GM04504 (cell line): ENCODE measurements at places on chromosomes 11 and 22.

DNA sequence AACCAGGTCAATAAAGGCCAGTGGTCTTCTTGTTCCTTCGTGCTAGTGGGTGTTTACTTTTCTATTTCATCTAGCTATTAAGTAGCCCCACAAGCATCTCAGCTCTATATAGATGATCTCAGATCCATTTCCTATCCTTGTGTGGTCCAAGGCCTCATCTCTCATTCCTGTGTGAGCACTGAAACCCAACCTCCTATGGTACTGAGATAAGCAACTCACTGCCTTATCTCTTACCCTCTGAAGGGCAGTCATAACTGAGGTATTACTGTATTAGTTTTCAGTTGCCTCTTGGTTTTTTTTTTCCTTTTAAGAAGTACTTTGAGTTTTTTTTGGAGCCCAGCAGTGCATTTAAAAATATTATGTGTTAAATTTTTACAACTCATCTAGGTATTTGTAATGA, 28.3 kb downstream of the ACER3 start:
- DNase-seq: no peak

DNA sequence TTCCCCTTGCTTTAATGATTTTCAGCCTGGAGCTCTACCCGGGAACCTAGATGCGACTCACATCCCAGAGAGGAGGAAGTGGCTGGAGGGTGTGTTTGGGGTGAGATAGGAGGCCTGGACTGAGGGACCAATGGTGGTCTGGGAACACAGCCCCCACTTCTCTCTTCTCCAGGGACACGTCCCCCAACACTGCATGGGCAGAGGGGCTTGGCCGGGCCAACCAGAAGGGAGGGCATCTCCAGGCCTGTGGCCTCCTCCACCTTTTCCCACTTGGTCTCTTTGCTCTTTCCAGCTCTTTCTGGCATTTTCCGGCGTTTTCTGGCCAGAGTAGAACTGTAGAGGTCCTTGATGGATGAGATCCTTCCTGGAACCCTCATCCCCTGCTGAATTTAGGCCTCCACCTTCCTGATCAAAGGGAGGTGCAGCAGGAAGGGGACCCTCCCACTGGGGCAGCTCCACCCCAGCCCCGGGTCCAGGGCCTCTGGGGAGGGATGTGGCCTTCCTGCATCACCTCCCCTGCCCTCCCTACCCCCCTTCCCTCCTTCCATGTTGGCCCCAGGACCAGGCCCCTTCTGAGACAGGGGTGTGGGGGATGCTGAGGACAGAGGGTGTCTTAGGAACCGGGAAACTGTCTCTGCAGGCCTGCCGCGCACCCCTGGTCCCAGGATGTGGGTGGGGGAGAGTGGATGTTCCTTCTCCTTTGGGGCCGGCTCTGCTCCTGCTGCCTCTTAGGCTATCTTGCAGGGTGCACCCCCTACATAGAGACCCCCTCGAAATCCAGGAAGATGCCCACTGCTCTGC, 24.4 kb downstream of the MRGPRG start:
- no peak for DNase-seq

DNA sequence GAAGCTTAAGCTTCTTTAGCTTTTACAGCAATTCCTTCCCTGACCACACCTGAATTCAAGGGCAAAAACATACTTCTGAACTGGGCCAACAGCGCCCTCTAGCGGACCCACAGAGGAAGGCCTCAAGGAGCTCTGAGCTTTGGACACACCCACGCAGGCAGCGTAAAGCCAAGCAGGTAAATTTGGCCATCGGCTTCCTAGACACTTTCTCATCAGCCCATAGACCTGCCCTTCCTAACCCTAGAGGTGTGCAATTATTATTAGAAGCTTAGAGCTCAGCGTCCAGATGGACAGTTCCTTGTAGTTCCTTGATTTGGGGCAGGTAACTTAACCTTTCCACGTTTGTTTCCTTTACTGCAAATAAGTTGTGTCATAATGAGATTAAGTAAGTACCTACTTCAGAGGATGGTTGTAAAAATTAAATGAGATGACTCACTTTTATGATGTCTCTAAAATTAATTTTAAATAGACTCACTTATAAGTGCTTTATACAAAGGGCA, 25.7 kb upstream of the HMGXB4 start:
- peak; percentile 26 for DNase-seq

GRCh38 chr11:134022748-134023147, 46.1 kb upstream of the JAM3 start:
- no peak for DNase-seq

- DNase-seq: no peak
Measured at GRCh38 chr11:61656347-61657077, 23.7 kb upstream of the DAGLA start.

DNA sequence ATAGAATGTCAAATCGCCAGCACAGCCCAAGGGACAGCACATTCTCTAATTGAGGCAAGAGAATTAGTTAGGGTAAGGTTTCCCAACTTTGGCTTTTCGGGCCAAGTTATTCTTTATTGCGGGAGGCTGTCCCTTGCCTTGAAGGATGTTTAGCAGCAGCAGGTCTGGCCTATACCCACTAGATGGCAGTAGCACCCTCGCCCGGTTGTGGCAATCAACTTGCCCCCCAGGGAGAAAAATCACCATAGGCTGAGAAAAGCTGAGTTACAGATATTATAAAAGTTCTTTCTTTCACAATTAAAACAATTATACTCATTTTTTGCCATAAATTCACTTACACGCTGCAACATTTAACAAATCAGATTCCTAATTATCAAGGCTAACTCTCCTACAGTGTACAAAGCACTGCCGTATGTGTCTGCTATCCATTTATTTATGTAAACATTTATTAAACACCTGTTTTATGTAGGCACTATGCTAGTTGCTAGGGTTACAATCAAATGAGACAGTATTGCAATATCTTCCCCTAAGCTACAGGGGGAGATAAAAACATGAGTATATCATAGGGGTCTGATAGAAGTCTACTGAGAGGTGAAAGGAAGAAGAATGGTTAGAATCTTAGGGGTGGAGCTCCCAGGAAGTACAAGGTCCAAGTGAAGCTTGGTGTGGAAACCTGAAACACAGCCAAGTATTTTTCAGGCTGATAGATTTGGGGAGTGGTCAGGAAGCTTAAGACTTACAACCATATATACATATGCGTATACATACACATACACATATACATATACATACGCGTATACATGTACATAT, 452.3 kb downstream of the RAB38 start:
- DNase-seq: peak; percentile 8

GRCh38 chr11:34640050-34640923, 19.4 kb downstream of the EHF start:
- DNase-seq: no peak

DNA sequence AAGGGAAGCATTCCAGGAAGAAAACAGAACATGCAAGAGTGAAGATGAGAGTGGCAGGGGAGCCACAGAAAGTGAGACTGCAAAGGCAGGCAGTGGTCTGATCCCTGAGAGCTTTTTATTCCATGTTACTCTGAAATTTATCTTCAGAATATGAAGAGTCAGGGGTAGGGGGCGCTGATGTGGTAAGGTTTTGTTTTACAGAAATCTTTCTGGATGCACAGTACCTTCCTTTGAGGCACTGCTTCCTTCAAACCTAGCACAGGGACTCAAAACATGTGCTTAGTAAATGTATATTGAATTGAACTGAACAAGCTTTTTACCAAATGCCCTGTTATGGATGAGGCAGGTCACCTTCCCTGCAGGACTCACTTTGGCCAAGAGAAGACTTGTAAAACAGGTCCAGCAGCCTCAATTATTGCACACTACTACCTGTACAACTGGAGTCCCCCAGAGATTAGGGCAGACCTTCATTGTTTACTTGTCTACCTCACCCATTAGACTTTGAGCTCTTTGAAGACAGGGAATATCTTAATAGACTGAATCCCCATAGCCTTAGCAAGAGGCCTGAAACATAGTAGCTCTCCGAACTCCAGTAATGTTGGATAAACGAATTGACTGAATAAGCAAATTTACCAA, 2.2 kb downstream of the PAK1 start:
- no peak for DNase-seq

GRCh38 chr11:44623731-44624491, 58.4 kb downstream of the CD82 start:
- DNase-seq: no peak

DNA sequence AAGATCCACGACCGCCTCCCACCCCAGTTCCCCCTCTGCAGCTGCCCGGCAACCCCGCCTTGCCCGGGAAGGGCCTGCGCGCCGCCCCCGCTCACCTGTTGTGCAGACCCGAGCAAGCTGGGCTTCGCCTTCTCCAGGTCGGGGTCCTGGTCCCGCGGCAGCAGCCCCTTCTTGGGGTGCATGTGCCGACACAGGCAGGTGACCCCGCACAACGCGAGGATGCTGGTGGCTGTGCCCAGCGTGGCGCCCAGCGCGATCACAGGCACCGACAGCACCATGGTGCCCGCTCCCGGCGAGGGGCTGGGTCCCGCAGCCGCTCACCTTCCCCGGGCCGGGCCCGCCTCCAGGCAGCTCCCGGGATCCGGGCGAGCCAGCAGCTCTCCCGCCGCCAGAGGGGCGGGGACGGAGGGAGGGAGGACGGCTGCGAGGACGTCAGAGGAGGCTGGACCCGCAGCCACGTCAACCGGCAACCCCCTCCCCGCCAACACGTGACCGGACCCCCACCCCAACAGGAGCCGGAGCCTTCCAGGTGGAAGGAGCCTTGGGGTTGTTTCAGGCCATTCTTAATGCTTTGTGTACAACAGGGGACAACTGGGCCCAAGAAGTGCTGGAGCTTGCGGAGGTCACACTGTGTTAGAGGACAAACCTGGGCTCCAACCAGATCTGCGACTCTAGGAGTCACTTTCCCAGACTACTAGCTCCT, at the start of gene SYT13:
TSS of gene SYT13 (minus strand) at position 412 of the 703 bp plus-strand sequence. CDS start at position 278, 134 bp downstream.
- no peak for DNase-seq

DNA sequence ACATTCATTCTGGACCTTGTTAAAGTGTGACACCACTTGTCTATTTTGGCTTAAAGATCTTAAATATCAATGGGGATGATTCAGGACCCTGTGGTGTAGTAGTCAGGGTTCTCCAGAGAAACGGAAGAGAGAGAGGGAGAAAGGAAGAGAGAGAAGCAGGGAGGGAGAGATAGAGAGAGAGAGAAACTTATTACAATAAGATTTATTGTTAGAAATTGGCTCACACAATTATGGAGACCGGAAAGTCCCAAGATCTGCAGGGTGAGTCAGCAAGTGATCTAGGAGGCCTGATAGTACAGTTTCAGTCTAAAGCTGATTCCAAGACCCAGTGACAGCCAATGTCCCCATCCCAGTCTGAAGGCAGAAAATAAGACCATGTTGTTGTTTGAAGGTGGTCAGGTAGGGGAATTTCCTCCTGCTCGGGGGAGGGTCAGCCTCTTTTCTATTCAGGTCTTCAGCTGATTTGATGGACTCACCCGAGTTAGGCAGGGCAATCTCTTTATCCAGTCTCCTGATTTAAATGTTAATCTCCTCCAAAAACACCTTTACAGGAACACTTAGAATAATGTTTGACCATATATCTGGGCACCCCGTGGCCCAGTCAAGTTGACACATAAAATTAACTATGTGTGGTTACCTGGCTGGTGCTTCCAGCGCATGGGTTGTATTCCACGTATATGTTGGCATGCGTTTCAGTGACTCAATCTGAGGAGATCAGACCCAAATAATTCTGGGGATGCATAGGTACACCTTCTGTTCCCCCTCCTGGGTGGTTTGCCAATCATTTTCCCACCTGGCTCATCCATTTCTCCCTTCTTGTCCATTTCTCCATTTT, 1350.5 kb downstream of the TBC1D22A start:
- DNase-seq: no peak

DNA sequence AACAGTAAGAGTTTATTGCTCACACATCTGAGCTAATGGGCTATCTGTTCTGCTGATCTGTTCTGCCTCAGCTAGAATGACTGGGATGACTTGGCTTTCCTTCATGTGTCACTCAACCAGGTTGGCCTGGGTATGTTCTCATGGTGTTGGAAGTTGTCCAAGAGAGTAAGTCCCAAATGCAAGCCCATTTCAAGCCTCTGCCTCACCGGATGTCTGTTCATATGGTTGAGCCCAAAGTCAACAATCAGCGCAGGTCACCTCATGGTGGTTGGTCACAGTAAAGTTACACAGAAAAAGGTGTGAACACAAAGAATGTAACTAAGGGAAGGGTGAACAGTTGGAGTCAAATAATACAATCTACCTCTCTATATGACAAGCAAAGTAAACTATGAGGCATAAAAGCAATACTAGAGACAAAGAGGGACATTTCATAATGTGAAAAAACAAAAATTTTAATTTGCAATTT, 1.9 kb downstream of the GDPD4 start:
- DNase-seq: no peak

DNA sequence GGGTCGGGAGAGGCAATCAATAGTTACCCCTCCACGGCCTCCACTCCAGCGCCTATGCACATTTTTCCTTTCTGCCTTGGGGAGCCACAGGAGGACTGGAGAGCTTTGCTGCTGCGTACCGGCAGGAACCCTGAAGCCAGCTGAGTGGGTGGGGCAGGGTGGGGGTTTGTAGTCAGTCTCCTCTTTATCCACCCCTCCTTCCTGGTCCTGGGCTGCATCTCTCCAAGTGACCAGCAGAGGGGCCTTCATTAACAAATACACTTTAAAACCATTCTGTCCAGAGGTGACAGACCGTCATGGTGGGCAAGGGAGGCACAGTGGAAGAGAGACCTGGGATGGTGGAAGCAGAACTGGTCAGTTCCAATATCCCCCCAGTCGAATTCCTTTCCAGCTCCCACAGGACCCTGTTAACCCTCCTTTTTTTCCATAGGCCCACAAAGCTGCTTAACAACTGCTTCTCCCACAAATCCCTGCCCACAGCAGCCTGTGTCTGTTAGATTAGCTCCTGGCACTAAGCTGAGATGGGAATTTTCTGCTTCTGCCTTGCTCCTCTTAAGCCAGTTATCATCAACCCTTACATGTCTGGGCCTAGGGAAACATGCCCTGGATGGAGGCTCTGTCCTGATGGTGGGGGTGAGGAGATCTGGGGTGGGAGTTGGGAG, 3.9 kb upstream of the ABCG4 start:
- DNase-seq: peak; percentile 24

GRCh38 chr22:20211997-20212753, 55.9 kb downstream of the RTN4R start:
- DNase-seq: no peak

DNA sequence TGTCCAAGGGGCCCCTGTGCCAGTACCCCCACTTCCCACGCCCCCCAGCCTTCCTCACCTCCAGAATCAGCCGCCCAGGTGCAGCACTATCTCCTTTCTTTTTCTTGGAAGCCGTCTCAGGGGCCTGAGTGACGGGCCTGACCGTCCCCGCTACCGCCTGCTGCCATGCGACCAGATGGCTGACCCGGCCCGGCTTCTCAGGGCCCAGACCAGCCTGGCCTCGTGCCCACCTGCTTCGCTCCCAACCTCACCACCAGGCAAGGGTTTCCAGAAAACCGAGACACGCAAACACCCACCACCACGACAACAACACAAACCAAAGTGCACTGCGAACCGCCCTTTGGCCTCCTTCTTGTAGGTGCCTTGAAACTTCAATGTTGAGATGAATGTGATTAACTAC, 39.1 kb downstream of the MACROD1 start:
- no peak for DNase-seq

- no peak for DNase-seq
Measured at GRCh38 chr22:24407884-24408283, 19.5 kb upstream of the ADORA2A start.

GRCh38 chr22:22884888-22885840, 2.5 kb upstream of the IGLL5 start:
- DNase-seq: no peak

GRCh38 chr11:93123351-93123898, 74.4 kb downstream of the SLC36A4 start:
- DNase-seq: no peak

GRCh38 chr22:36358533-36359469, 29.0 kb downstream of the MYH9 start:
- DNase-seq: no peak

GRCh38 chr11:12269104-12269441, 108.3 kb upstream of the PARVA start:
- DNase-seq: peak; percentile 51

- no peak for DNase-seq
Measured at GRCh38 chr11:6604790-6605189, 1.2 kb downstream of the ILK start.
